Tibial nerve (tissue), 4 donors: ENCODE measurements at places on chromosomes 1 and 21. TPM values are rescaled to one million over a fixed set of nuclear protein-coding genes. Genes with fewer than 3 reads are reported as not detected.

Gene S100A7A
- not detected for total RNA-seq

Gene RNU1-3
- total RNA-seq = under 0.01 TPM

Gene TNNI3K
- total RNA-seq = 2.2 TPM

Gene HTR6
- total RNA-seq = not detected

Gene MYBPHL
- not detected for total RNA-seq

DNA sequence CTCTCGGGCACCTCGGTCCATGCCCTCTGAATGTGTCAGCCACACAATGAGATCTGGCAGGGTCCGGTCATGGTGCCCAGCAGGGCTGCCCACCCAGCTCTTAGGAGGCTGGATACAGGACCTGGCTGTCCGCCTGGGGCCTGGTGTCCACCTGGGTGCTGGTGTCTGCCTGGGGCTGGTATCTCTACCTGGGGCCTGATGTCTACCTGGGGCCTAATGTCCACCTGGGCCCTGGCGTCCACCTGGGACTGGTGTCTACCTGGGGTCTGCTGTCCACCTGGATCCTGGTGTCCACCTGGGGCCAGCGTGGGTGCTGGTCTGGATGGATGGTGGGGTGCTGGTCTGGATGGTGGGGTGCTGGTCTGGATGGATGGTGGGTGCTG lies 45.1 kb upstream of the ACTRT2 start:
- no peak for DNase-seq
- H3K36me3 ChIP-seq = no peaks in the 10 kb centered on the region
- peaks cover 5% of the 10 kb centered on the region for H3K27me3 ChIP-seq
- H3K27ac ChIP-seq = no peak overlapping the region
- no peaks in the 10 kb centered on the region for H3K4me1 ChIP-seq

- H3K4me3 ChIP-seq = no peak overlapping the region
- H3K27ac ChIP-seq = no peak overlapping the region
- DNase-seq = no peak
- H3K27me3 ChIP-seq = no peaks in the 10 kb centered on the region
- H3K4me1 ChIP-seq = peaks cover 13% of the 10 kb centered on the region
These were observed 50.6 kb upstream of the ANGPTL1 start for GRCh38 chr1:178921499-178921898.

GRCh38 chr1:50183378-50184133 lies 74.8 kb downstream of the ELAVL4 start:
- DNase-seq = no peak
- no peak overlapping the region for H3K27ac ChIP-seq
- no peaks in the 10 kb centered on the region for H3K4me1 ChIP-seq
- H3K4me3 ChIP-seq = no peak overlapping the region

GRCh38 chr1:96308314-96308713 lies 413.3 kb upstream of the PTBP2 start:
- no peaks in the 10 kb centered on the region for H3K27me3 ChIP-seq
- no peaks in the 10 kb centered on the region for H3K4me1 ChIP-seq
- no peak overlapping the region for H3K27ac ChIP-seq

DNA sequence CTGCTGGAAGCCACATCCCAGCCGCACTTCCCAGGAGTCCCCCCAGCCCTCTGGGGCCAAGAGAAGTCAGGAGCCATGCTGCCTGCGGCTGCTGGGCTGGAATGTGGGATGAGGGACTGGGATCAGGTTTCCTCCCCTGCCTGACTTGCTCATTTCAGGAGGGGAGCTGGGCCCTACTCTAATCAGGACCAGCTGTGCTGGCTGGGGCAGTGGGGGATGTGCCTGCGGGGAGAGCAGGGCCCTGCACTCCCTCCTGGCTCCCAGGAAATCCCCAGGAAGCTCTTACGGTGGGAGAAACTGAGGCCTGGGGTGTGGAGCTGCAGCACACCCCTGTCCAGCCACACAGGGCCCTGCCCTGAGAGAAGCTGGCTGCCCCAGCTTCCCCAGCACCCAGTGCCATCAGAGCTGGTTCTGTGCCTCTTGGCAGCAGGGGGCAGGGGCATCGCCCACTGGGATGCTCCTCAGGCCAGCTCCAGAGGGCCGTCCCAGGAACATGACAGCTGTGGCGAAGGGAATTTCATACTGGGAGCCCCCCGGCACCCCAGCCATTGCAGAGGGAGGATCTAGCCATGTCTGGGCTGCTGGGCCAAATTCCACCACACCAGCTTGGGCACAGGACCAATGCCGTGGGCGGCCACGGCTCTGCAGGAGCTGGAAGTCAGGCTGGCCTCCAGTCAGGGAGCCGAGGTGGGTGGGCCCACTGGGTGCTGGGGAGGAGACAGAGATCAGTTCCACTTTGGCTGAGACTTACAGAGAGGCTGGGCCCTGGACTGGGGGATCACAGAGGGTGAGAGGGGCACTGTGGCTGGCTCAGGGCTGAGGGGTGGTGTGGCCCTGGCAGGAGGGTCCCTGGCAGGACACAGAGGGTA lies 21.3 kb upstream of the PRSS38 start:
- no peaks in the 10 kb centered on the region for H3K27me3 ChIP-seq
- peak overlapping the region; percentile 70 for H3K27ac ChIP-seq
- H3K4me3 ChIP-seq = no peak overlapping the region
- DNase-seq = peak; percentile 50
- peaks cover 11% of the 10 kb centered on the region for H3K4me1 ChIP-seq

DNA sequence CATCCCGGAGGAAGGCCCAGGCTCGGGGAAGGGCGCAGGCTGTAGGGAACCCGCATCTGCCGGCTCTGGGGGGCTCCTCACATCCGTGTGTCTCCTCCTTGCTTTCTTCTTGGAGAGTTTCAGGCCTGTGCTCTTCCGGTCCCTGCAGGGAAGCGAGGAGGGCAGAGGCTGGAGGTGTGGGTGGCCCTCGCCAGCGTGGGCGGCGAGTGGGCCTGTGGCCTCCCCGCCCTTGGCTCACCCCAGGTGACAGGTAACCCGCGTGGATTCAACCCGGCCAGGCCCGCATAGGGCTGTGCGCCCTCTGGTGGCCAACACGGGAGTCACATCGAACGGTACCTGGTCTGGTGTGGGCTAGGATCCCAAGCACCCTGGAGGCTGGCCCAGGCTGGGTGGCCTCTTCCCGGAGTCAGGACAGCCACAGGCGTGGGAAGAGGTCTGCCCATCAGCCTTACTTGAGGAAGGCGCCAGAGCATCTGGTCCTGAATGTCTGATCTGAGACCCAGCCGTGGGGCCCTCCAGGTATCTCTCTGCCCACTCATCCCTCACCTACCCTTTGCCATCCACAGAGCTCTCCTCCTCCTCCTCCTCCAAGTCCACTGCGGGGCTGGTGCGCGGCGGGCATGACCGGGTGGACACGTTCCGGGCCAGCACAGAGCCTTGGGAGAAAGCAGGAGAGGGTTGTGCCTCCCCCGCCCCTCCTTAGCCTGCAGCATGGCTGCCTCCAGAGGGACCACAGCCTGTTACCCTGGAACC lies 9.6 kb upstream of the TNFRSF25 start:
- DNase-seq = peak; percentile 46
- H3K36me3 ChIP-seq = no peaks in the 10 kb centered on the region
- no peaks in the 10 kb centered on the region for H3K4me1 ChIP-seq
- H3K27ac ChIP-seq = no peak overlapping the region

GRCh38 chr1:117094841-117095604 lies 26.5 kb downstream of the TRIM45 start:
- no peak overlapping the region for H3K4me3 ChIP-seq
- no peaks in the 10 kb centered on the region for H3K27me3 ChIP-seq
- peaks cover 34% of the 10 kb centered on the region for H3K36me3 ChIP-seq
- no peak overlapping the region for H3K27ac ChIP-seq

DNA sequence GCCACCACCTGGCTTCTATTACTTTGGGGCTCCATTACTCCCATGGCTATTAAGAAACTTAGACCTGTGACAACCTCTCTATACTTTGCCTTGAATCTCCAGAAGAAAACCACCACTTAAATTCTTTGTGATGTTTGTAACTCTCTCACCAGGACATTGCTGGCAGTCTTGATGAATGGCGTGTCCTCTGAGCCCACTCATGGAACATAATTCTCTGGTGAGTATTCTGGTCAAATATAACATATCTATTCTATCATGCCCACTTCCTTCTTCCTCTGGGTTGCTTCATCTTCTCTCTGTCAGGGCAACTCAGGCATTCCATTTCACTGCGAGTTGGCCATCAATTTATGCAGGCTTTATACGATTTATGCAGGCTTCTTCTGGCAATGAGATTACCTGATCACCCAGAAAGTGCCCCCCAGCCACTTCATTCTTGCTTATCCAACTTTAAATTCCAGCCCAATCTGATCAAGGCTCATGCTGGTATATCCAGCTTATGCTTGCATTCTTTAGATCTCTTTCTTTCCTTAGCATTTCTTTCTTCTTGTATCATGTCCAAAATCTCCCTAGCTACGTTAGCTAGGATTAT lies 112.0 kb upstream of the CHRM3 start:
- no peaks in the 10 kb centered on the region for H3K36me3 ChIP-seq
- H3K27me3 ChIP-seq = no peaks in the 10 kb centered on the region
- no peaks in the 10 kb centered on the region for H3K4me1 ChIP-seq
- H3K4me3 ChIP-seq = no peak overlapping the region

GRCh38 chr1:234488054-234489006 lies 9.4 kb upstream of the TARBP1 start:
- peak overlapping the region; percentile 75 for H3K27ac ChIP-seq
- no peak overlapping the region for H3K4me3 ChIP-seq
- no peaks in the 10 kb centered on the region for H3K36me3 ChIP-seq
- H3K27me3 ChIP-seq = no peaks in the 10 kb centered on the region

GRCh38 chr1:186899977-186900376 lies 71.2 kb downstream of the PLA2G4A start:
- H3K4me1 ChIP-seq = peaks cover 5% of the 10 kb centered on the region
- no peaks in the 10 kb centered on the region for H3K27me3 ChIP-seq
- no peaks in the 10 kb centered on the region for H3K36me3 ChIP-seq
- no peak overlapping the region for H3K27ac ChIP-seq

GRCh38 chr1:159924791-159925718 lies at the start of gene TAGLN2:
Gene TAGLN2, minus strand, starts transcription at chr1:159925507. Its CDS starts 4,998 bp downstream, at chr1:159920509.
- H3K36me3 ChIP-seq = no peaks in the 10 kb centered on the region
- H3K27ac ChIP-seq = peak within 1 kb of the TSS; percentile 98
- H3K27me3 ChIP-seq = no peaks in the 10 kb centered on the region
- H3K4me1 ChIP-seq = no peaks in the 10 kb centered on the region
- H3K4me3 ChIP-seq = peak within 1 kb of the TSS; percentile 95
- peak; percentile 80 for DNase-seq

- no peaks in the 10 kb centered on the region for H3K36me3 ChIP-seq
- H3K27me3 ChIP-seq = no peaks in the 10 kb centered on the region
- H3K4me3 ChIP-seq = no peak overlapping the region
- H3K4me1 ChIP-seq = peaks cover 4% of the 10 kb centered on the region
- DNase-seq = no peak
- no peak overlapping the region for H3K27ac ChIP-seq
These were observed 302.7 kb downstream of the DUSP10 start for GRCh38 chr1:221439008-221439746.

GRCh38 chr1:228669242-228669585 lies 66.1 kb upstream of the RHOU start:
- H3K36me3 ChIP-seq = no peaks in the 10 kb centered on the region
- no peak overlapping the region for H3K4me3 ChIP-seq
- no peaks in the 10 kb centered on the region for H3K4me1 ChIP-seq
- no peaks in the 10 kb centered on the region for H3K27me3 ChIP-seq
- H3K27ac ChIP-seq = no peak overlapping the region
